Subcutaneous preadipocyte (primary cell): ENCODE measurements at places on chromosomes 2 and 18. TPM values are rescaled to one million over a fixed set of nuclear protein-coding genes. Genes with fewer than 3 reads are reported as not detected.

The LYG2 gene
- not detected in 2 replicates for total RNA-seq

The RGPD5 gene
- total RNA-seq, result 14.0 and 36.6 TPM in 2 replicates

The HOXD10 gene
- 2.7 TPM in 1 of 2 replicates, not detected in the other for total RNA-seq

The UGT1A4 gene
- total RNA-seq, result not detected in 2 replicates

The PRKAG3 gene
- total RNA-seq, result 0.37 TPM in 1 of 2 replicates, not detected in the other

The REG3G gene
- not detected in 2 replicates for total RNA-seq

The FAP gene
- total RNA-seq, result 91.3 and 134 TPM in 2 replicates

The CAPN13 gene
- total RNA-seq, result not detected in 2 replicates

The TGFA gene
- not detected in 2 replicates for total RNA-seq

The CRYGC gene
- not detected in 2 replicates for total RNA-seq

The SLC23A3 gene
- 0.73 and 1.8 TPM in 2 replicates for total RNA-seq

The SULT1C2 gene
- total RNA-seq, result under 0.01 and 0.39 TPM in 2 replicates

The DDX1 gene
- total RNA-seq, result 62.1 and 67.1 TPM in 2 replicates

The PSMG2 gene
- 102 and 103 TPM in 2 replicates for total RNA-seq
